ENCODE measurements at places on chromosomes 7 and 10.

DNA sequence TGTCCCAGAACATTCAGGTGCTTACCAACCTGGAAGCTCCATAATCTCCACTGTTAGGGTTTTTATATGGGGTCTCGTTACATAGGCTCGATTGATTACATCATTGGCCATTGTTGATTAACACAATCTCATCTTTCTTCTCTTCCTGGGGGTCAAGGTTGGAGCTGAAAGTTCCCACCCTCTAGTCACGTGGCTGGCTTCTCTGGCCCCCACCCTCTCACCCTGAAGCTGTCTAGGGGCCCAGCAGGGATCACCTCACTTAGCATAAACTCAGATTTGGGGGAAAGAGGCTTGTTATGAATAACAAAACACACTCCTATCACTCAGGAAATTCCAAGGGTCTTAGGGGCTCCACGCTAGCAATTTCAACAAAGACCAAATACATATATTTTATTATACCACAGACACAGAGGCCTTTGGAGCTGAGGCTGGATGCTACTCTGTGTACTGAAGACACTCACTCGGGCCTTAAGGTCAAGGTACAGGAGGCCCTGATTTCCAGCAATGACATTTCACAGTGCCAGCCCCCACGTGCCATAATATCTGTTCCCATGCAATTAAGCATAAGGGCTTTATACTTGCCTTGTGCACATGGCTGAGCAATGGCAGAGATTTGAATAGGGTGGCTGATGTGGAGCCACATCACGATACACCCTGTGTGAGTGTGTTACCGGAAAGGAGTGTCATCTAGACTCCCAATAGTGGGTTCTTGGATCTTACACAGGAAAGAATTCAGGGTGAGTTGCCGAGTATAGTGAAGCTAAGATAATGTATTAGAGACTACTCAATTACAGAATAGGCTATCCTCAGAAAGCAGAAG, 108.2 kb downstream of the COL26A1 start:
- DNase-seq = no peak

DNA sequence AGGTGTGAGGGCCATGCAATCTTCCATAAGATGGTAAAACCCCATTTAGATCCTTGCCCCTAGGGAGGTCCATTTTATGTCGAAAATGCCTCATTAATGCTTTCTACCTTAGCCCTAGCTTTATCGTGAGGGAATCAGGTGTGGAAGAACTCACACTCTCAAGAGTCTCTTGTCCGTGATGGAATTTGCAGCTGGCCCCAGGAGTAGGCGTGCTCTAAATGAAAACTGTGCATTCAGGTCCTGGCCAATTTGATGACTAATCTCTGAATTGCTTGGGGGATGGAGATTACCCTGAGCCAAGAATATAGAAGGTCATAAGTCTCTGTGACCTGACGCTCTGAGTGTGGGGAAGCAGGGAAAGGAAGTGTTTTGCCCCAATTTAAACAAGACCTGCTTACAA, 6.6 kb downstream of the C10orf90 start:
- no peak for DNase-seq

DNA sequence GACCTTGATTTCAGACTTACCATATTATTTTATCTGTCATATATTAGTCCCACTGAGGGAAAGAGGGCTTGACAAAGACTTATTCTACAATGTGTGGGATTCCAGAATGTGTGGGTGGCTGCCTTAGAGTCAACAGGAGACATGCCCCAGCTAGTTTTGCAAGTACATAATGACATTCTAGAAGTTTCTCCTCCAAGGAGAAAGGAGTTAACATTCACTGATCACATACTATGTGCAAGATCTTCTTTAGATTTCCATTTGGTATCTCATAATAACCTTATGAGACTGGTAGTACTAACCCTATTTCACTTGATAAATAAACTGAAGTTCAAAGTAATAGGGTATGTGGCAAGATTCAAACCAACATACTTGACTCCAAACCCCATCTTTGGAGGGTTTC, 25.2 kb downstream of the IRF5 start:
- DNase-seq = no peak

DNA sequence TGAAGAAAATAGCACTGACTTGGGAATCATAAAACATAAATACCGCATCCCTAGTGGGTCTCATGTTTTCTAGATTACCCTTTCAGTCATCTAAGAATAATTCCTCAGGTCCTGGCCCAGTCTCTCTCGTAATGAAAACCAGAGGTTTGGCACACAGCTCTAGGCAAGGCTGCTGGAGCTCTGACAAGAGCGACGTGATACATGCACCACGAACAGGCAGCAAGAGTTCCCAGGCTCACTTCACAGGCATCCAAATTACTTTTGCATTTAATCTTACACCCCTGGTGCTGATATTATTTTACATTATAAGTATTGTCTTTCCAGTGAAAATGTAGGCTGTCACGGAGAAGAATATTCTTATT, 105.2 kb downstream of the THSD7A start:
- no peak for DNase-seq

DNA sequence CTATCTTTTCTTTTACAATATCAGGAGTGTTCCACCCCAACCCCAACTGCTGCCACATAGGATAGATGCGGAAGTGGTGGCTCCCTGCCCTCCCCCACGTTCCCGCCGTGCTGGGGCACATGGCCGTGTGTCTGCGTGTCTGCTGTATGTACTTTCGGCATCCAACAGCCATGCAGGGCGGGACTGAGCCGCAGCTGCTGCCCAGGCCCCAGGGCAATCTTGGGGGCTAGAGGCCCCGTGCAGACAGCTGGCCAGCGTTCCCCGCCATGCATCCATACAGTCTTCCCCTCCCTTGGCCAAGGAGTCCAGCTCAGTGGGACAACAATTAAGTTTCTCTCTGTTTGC, 162.7 kb downstream of the DGKB start:
- DNase-seq = no peak

- no peak for DNase-seq
These were observed 22.5 kb downstream of the AKR1E2 start for GRCh38 chr10:4848356-4849041.

GRCh38 chr7:96949766-96950165, 55.6 kb upstream of the DLX6 start:
- DNase-seq = no peak

- no peak for DNase-seq
These were observed 563.6 kb downstream of the LRMDA start for GRCh38 chr10:75995041-75995430.

DNA sequence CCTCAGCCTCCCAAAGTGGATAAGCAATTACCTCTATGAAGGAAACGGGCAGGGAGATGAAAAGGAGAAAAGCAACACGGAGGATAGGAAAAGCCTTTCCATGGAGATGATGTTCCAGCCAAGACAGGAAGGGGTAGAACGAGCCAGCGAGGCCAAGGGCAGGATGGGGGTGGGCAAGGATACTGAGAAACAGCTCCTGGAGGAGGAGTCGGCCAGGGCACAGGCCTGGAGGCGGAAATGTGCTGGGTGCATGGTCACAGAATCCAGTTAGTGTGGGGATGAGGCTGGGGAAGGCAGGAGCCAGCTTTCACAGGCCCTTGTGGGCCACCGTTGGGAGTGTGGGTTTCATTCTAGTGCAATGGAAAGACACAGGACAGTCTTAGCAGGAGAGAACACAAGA, 162.6 kb downstream of the JAZF1 start:
- DNase-seq = no peak

GRCh38 chr10:3712707-3713106, 72.3 kb downstream of the KLF6 start:
- no peak for DNase-seq

- no peak for DNase-seq
These were observed 7.4 kb downstream of the SORCS1 start for GRCh38 chr10:107157071-107157470.

DNA sequence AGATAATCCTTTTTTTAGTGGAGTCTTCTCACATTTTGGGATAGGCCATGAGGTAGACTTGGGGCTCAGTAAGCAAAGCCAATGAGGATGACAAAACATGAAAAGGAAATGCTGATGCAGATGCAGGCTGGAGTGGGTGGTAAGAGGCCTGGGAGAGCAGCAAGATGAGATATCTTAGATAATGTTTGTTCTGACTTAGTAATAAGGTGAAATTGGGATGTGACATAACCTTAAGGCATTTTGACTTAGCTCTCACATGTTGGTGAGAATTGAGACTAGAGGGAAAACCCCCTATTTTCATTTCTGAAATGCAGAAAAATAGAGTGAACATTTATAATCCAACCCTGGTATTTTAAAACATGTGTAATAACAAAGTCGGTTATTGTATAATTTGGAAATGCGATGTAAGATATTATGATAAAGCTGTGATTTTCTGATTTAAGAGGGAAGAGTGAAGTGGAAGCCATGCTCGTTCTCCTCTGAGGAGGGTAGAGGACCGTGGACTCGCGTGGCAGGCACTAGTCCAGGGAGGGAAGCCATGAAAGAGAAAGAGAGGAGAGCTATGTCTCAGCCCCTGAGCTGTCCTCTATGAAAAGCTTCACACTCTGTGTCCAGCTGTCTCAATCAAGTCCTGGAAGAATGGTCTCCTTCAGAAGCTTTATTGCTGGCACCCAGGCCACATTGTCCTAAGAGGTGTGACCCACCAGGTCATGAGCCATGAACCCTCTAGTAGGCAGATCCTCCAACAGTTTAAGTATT, 57.3 kb downstream of the ST7 start:
- DNase-seq = no peak

DNA sequence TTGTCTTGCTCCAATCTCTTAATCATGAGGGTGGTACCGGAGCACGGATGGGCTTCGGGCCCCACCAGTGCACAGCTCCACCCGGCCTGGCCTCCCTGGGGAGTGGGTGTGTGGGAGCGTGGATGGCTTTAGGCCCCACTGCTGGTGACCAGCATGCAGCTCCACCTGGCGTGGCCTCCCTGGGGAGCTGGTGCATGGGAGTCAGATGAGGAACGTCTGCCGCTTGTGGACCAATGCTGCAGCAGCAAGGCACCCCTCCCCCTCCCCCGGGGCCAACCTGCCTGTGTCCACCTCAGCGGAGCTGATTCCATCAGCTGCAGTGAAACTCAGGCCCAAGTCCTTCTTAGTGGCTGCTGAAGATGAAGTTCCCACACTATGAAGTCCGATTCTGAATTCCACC, 511.4 kb downstream of the PTPRN2 start:
- DNase-seq = no peak

Data from NCI-H526 (cell line).